NCI-H2029 (cell line): ENCODE measurements at places on chromosomes 3 and 15.
A peak's percentile ranks its signal among the peaks of the same experiment; 100 is the strongest.

DNA sequence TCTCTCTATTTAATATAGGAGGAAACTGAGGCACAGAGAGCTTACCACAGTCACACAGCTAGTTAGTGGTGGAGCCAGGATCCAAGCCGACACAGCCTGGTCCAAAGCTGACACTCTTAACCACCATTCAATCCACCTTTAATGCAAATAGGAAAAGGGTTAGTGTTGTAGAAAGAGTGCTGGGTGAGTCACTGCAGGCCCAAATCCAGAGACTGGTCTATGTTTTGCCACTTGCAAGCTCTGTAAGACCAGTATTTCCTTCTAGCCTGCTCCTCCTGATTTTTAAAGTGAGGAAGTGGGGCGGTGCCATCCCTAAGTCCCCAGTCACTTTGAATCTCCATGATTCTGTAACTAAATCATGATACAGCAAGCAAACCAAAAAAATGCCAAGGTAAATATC, 111.0 kb downstream of the MECOM start:
- no peak for DNase-seq

- DNase-seq = no peak
These were observed 89.4 kb upstream of the SOX2 start for GRCh38 chr3:181622365-181622764.

DNA sequence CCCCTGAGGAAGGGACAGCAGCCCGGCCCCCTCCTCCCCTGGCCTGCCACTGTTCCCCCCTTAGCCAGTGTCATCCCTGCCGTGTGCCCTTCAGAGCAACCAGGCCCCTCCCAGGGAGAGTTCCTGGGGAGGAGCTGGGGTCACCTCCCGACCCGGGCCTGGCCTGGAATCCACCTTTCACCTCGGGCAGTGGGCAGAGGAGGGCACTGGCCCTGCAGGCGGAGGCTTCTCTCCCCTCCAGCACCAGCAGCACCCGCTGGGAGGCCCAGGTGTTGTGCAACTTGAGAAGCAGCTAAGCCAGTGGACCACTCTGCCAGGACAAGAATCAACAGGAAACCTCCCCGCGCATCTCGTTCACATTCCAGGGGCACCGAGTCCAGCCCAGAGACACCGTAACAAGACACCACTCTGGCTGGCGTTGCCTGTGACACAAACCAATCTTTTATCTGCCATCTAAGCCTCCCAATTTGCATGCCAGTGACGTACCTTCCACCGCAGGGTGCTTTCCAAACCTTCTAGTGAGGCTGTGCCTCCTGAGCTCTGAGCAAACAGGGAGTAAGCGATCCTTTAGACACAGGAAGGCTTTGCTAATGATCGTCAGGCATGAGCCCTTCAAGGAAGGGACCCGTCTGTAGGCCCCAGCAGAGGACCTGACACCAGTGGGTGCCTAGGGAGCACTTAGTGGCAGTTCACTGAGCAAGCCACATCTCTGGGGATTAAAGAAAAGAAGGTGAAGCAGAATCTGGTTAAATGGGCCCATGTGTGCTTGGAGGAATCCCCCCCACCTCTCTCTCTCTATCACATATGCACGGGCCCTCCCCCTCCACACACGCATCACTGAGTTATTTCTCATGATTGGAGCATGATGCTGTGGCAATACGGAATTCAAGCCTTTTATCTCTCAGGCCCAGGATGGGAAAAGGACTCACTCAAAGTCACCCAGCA, 98.9 kb upstream of the TLE3 start:
- peak; percentile 84 for DNase-seq

- DNase-seq = no peak
These were observed 180.5 kb downstream of the FOXB1 start for GRCh38 chr15:60184579-60184978.

DNA sequence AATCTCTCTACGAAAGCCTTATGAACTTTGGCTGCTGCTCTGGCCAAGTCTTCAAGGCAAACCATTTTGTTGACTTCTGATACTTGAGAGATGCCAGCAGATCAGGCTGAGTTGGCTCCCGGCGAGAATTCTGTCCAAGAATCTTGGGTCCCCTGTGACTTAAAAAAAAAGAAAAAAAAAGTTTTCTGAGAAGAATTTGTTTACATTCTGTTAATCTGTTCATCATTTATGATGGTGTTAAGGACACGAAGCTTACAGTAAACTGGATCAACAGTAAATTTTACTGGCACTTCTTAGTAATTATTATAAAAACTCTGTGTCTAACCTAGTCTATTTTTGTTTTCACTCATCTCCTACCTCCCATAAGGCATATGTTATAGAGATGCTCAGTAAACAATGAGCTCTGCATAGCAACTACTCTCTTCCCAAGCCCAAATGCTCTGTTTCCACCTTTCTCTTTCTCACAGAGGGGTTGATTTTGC, 320.9 kb upstream of the RASGRP1 start:
- no peak for DNase-seq

GRCh38 chr15:77580996-77581682, 51.6 kb downstream of the LINGO1 start:
- no peak for DNase-seq

DNA sequence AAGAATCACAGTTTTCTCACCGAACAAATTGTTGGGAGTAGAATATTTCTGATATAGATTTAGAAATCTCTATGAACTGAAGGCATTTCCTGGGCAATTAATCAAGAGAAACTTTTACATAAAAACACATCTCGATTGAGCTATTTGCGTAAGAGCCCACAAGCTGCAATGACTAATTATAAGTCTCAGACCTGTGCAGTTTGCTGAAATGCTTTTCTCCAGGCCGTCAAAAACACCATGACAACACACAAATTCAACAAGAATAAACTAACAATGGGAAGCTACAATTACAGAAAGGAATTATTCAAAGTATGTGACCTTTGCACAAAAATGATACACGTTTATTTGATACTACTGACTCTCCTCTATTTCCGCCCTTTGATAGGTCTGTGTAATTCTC, 481.2 kb upstream of the WNT5A start:
- no peak for DNase-seq

- peak; percentile 43 for DNase-seq
These were observed 38.7 kb upstream of the MGA start for GRCh38 chr15:41621200-41622193.

DNA sequence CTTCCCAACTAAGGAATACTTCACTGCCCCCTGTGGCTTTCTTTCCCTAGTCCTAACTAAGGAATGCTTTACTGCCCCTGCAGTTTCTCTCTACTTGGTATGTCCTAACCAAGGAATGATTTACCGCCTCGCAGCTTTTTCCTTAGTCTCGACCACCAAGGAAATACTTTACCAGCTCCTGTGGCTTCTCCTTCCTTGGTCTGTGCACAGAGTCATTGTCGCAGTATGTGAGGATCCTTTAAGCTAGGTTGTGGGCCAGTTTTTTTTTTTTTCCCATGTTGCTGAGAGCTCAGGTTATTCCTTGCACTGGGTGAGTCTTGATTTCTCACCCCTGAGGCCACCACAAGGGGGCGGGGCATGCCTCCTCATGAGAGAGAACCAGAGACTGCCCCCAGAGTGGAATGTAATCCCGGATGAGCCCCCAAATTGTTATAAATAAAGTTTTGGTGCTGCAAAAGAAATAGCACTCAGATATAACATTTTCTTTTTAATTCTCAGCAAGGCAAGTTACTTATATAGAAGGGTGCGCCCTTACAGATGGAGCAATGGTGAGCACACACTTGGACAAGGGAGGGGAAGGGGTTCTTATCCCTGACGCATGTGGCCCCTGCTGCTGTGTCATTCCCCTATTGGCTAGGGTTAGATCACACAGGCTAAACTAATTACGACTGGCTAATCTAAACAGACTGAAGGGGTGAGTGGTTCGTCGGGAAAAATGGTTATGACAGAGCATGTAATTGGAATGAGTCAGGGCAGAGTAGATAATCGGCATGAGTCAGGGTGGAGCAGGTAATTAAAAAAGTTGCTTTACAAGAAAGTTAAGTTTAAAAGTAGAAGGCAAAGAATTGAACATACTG, 27.0 kb downstream of the NDUFB4 start:
- no peak for DNase-seq

GRCh38 chr3:171783626-171784025, 26.7 kb downstream of the PLD1 start:
- DNase-seq = no peak

GRCh38 chr3:120399372-120399771, 50.2 kb upstream of the LRRC58 start:
- DNase-seq = no peak

DNA sequence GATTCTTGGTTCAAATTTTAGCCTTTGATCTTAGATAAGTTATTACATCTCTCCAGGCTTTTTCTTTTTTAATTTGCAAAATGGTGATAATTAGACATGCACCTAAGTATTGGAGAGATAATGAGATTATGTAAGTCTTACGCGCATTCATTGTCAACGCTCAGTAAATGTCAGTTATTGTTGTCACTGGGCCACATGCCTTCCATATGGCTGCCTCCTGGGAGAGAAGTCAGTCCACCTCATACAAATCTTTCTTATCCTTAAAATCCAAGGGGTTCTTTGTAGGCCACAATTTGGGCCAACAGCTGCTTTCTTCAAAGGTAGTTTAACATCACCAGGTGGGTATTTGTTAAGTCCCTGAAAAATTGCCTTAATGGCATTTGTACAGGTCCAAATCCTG, 25.5 kb upstream of the PTPRG start:
- no peak for DNase-seq

DNA sequence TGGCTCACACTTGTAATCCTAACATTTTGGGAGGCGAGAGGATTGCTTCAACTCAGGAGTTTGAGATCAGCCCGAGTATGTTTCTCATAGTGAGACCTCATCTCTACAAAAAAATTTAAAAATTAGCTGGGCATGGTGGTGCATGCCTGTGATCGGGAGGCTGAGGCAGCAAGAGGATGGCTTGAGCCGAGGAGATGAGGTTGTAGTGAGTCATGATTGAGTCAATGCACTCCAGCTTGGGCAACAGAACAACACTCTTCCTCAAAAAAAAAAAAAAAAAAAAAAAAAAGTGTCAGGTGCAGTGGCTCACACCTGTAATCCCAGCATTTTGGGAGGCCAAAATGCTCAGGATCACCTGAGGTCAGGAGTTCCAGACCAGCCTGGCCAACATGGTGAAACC, 2.4 kb downstream of the RPL39L start:
- no peak for DNase-seq

DNA sequence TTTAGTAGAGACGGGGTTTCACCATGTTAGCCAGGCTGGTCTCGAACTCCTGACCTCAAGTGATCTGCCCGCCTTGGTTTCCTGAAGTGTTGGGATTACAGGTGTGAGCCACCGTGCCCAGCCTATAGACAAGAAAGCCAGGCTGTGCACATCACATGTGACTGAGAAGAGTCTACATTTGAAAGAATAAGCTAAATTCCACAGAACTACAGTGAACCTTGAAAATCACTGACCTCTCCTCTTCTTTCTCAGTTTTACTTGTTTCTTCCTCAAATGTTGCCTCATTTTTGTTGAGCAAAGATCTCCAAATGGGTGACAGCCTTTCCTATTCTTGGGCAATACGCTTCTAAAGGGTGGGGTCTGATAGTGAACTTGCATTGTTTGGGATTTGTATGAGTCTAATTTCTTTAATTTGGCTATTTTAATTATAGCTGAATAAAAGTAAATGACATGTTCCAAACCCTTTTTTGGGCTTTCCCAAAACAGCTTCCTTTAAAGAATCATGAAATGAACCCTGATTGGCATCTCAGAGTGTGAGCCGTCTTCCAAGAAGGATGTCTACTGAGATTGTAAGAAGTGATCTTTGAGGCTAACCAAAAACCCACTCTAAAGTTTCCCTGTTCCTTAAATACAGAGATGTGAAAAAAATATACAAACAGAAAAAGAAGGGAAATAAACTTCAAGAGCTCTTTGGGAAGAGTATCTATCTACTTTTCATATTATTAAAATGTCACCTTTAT, 21.6 kb upstream of the SPTBN5 start:
- no peak for DNase-seq

DNA sequence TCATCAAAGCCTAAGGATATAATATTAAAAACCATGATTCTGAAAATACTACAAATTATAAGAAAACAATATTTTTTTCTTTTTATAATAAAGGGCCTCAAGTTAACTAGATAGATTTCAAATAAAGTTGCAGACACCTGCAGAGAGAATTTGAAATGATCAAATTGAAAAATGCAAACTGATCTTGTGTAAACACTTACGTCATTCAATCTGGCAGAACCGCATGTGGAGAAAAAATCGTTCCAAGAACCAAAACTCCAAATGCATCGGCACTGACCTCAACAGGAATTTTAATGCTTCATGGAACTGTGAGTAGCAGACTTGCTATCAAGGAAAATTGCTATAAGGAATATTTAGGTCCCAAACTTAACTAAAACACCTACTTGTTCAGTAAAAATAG, 17.2 kb downstream of the CPA3 start:
- DNase-seq = peak; percentile 55

DNA sequence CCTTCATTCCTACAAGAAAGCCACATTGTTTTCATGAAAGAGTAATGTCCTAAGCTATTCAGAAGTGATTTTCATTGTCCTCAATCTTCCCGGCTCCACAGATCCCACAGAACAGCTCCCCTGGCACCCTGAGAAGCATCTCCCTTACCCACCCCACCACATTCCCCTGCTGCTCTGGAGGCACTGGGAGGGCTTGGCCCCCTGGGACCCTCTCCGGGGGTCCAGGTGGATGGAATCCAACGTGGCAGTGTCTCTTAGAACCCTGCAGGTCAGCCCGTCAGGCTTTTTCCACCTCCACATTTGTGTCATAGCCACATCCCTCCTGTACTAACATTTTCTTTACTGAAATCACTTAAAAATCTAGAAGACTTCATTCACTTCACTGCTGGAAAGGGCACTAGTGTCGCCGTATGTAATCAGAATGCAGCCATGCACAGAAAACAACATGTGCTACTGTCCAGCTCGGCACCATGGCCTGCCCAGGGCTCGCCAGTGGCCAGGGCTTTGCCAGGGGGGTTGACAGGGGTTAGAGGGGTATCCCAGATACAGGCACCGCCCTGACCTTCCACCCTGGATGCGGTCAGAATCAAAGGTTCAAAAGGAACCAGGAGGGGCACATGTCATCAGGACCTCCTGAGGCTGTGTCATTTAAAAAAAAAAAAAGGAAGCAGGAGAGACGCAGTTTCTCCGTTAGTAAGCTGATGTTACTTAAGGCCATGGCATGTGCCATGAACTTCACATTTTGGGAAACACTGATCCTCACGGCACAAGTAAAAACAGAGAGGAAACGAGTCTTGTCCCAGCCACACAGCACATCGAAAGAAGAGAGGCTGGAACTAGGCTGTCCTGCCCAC, 106.3 kb downstream of the LSM3 start:
- DNase-seq = no peak

DNA sequence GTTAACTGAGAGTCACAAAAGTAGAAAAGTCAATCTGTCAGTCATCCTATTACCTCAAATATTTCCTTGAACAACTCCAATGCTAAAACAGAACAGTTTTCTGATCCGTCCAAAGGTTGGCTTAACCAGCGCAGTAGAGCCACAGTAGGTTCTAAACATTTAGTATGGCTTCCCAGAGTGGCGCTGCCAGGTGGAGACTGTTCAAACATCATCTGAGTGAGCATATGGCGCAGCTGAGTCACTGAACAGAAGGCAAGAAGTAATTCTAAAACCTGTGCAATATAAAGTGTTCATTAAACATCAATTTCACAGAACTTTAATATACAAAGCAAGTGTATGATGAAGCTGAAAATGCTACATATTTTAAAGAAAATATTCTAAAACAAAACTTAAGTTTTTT, 19.9 kb downstream of the CIP2A start:
- DNase-seq = no peak
